ENCODE measurements at places on chromosomes 16 and 17.
A peak's percentile ranks its signal among the peaks of the same experiment; 100 is the strongest.

- no peak overlapping the region for H3K4me3 ChIP-seq
- H3K27ac ChIP-seq = no peak overlapping the region
- no peaks in the 10 kb centered on the region for H3K4me1 ChIP-seq
- no peak for DNase-seq
- no peaks in the 10 kb centered on the region for H3K36me3 ChIP-seq
These were observed 50.3 kb downstream of the SCNN1G start for GRCh38 chr16:23232806-23233205.

DNA sequence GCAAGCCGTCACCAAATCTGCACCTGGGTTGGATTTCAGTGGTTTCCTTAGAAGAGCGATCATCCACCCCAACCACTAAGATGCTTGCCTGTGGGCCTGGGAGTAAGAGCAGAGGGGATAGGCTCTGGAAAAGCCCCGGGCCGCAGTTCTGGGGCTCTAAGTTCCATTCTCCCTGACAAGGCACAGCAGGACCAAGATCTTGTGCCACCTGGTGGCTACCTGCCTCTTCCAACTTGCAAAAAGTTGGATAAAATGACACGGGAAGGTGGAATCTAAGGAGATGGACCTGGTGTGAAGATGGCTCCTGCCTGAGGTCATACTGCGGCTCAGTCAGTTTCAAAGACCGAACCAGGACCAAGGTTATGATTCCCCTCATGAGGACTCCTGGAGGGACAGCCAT is 42.3 kb downstream of the ABCC12 start:
- no peak for DNase-seq
- H3K4me3 ChIP-seq = no peak overlapping the region
- H3K4me1 ChIP-seq = no peaks in the 10 kb centered on the region
- no peaks in the 10 kb centered on the region for H3K36me3 ChIP-seq
- H3K27me3 ChIP-seq = no peaks in the 10 kb centered on the region

GRCh38 chr16:58499615-58500351 is at the start of gene NDRG4:
NDRG4 (plus strand) TSS chr16:58500143; CDS start chr16:58500249, 106 bp downstream.
- peak; percentile 30 for DNase-seq
- H3K4me1 ChIP-seq = peaks cover 19% of the 10 kb centered on the region
- peak within 1 kb of the TSS; percentile 64 for H3K4me3 ChIP-seq
- no peaks in the 10 kb centered on the region for H3K36me3 ChIP-seq
- H3K27ac ChIP-seq = peak within 1 kb of the TSS; percentile 4
- H3K27me3 ChIP-seq = peaks cover 5% of the 10 kb centered on the region

- no peaks in the 10 kb centered on the region for H3K36me3 ChIP-seq
- H3K4me1 ChIP-seq = no peaks in the 10 kb centered on the region
- no peaks in the 10 kb centered on the region for H3K27me3 ChIP-seq
- H3K27ac ChIP-seq = no peak overlapping the region
- DNase-seq = no peak
These were observed 26.5 kb downstream of the TMEM98 start for GRCh38 chr17:32954477-32954876.

GRCh38 chr16:924806-925205 is 46.0 kb downstream of the LMF1 start:
- H3K4me1 ChIP-seq = no peaks in the 10 kb centered on the region
- no peak overlapping the region for H3K27ac ChIP-seq
- H3K4me3 ChIP-seq = no peak overlapping the region
- H3K27me3 ChIP-seq = no peaks in the 10 kb centered on the region
- DNase-seq = no peak

DNA sequence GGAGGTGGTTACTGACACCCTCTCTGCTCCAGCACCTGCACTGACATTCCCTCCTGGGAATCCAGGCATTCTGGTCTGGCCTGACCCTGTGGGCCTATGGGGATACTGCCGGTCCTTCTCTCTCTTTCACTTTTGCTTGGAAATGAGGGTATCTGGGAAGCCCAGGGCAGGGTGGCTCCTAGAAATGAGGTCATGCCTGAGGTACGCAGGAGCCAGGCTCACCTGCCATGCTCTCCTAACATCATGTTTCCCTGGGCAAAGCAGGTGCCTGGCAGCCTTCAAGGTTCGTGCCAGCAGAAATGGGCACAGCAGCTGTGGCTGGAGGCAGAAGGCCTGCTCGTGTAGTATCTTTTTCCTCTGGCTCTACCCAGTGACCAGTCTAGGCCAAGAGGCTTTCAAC is 3.3 kb downstream of the ITGA3 start:
- H3K4me3 ChIP-seq = no peak overlapping the region
- peaks cover 11% of the 10 kb centered on the region for H3K4me1 ChIP-seq
- no peak overlapping the region for H3K27ac ChIP-seq

GRCh38 chr17:34242587-34243363 is 12.3 kb upstream of the CCL2 start:
- no peaks in the 10 kb centered on the region for H3K27me3 ChIP-seq
- no peak for DNase-seq
- no peaks in the 10 kb centered on the region for H3K4me1 ChIP-seq
- H3K27ac ChIP-seq = no peak overlapping the region
- H3K36me3 ChIP-seq = no peaks in the 10 kb centered on the region

GRCh38 chr17:180381-181244 is 837 bp downstream of the DOC2B start:
- H3K27ac ChIP-seq = no peak overlapping the region
- H3K27me3 ChIP-seq = peaks cover 12% of the 10 kb centered on the region
- no peak for DNase-seq
- no peaks in the 10 kb centered on the region for H3K4me1 ChIP-seq

DNA sequence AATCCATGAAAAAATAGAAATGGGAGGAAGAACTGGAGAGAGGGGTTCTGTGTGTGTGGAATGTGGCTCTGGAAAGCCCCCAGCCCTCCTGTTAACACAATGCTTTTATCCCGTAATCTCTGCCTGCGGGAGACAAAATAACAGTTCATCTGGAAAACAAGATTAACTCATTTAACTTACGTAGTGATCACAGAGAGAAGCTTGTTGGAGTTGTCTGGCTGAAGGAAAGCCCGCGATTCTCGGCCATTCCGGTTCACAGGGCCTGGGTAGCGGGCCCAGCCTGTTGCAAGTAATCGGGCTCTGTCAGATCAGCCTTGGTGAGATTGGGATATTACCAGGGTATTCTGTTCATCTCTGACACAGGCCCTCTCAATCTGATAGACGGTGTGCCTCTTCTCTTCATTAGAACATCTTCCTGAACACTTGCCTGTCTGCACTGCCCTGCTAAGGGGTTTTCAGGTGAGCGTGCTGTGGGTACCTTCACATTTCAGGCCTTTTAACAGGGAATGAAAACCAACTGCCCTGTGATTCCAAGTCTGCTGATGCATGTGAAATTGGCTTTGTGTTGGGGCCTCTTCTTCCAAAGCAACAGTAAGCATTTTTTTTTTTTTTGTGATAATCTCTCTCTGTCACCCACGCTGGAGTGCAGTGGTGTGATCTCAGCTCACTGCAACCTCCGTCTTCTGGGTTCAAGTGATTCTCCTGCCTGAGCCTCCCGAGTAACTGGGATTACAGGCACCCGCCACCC is 609.9 kb downstream of the WWOX start:
- no peak overlapping the region for H3K27ac ChIP-seq
- no peaks in the 10 kb centered on the region for H3K4me1 ChIP-seq
- no peak overlapping the region for H3K4me3 ChIP-seq
- no peaks in the 10 kb centered on the region for H3K27me3 ChIP-seq
- H3K36me3 ChIP-seq = no peaks in the 10 kb centered on the region

- peaks cover 6% of the 10 kb centered on the region for H3K4me1 ChIP-seq
- peaks cover 7% of the 10 kb centered on the region for H3K27me3 ChIP-seq
- no peak for DNase-seq
- no peak overlapping the region for H3K27ac ChIP-seq
- H3K4me3 ChIP-seq = no peak overlapping the region
- H3K36me3 ChIP-seq = no peaks in the 10 kb centered on the region
These were observed 5.1 kb downstream of the RHBDF1 start for GRCh38 chr16:67183-67791.

DNA sequence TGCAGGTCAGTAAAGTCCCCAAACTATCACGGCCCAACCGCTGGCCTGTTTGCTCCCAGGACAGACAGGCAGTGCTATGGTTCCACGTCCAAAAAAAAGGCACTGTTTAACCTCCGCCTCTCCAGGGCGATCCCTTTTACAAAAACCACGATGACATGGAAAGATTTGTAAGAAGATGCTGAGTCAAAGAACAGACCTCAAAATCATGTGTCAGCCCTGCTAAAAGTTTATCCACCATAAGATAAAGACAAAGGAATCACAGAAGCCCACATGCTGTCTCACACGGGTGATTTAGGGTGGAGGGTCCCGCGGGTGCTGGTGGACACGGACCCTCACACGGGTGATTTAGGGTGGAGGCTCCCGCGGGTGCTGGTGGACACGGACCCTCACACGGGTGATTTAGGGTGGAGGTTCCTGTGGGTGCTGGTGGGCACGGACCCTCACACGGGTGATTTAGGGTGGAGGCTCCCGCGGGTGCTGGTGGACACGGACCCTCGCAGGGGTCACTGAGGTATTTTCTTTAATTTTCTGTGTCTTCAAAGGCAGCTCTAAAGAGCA is 117.2 kb upstream of the METRNL start:
- H3K36me3 ChIP-seq = no peaks in the 10 kb centered on the region
- H3K27ac ChIP-seq = no peak overlapping the region
- H3K27me3 ChIP-seq = no peaks in the 10 kb centered on the region
- H3K4me3 ChIP-seq = no peak overlapping the region
- H3K4me1 ChIP-seq = no peaks in the 10 kb centered on the region

DNA sequence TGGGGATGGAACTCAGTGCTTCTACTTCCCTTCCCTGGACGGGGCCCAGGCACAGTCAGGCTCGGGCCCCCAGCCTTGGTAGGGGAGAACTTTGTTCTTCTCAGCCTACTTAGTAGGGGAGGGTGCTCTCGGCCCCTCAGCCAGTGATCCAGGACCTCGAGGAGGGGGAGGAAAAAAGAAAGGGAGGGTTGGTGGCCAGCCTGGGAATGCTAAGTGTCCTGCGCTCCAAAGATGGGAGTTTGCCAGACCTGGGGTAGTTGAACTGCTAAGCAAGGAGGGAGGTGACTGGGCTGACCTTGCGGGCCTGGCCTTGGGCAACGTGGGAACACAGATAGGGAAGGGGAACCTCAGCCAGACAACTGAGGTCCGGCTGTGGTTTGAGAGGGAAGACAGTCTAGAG is 12.2 kb downstream of the ADGRG1 start:
- H3K27me3 ChIP-seq = no peaks in the 10 kb centered on the region
- H3K4me1 ChIP-seq = no peaks in the 10 kb centered on the region
- no peak overlapping the region for H3K4me3 ChIP-seq
- H3K27ac ChIP-seq = no peak overlapping the region
- DNase-seq = no peak
